Immature natural killer cell (primary cell): ENCODE measurements at places on chromosomes 5 and 9. TPM values are rescaled to one million over a fixed set of nuclear protein-coding genes. Genes with fewer than 3 reads are reported as not detected.
A peak's percentile ranks its signal among the peaks of the same experiment; 100 is the strongest.

Gene DCP2
- polyA plus RNA-seq, result 35.9 TPM

DNA sequence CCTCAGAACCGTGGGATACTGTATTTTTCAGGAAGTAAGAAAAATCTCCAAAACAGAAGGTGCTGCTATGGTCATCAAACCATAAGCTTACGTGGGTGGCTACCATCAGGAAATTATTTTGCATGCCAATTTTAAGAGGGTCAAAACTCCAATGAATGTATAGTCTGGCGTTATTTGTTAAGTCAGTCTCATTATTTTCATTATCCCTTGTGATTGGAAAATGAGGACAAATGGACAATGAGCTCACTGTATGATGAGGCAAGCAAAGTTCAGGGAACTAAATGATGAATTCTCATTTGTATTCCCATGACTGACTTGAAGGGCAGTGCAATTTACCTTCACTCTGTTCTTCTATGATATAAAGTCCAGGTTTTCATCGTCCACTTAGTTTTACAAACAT is 17.6 kb downstream of the PUM3 start:
- H3K4me3 ChIP-seq, result no peak overlapping the region
- peaks cover 5% of the 10 kb centered on the region for H3K4me1 ChIP-seq
- no peak for DNase-seq
- no peak overlapping the region for H3K27ac ChIP-seq

GRCh38 chr5:14959399-14960119 is 88.0 kb upstream of the ANKH start:
- no peak overlapping the region for H3K27ac ChIP-seq
- H3K4me3 ChIP-seq, result no peak overlapping the region
- H3K36me3 ChIP-seq, result no peaks in the 10 kb centered on the region

- DNase-seq, result no peak
- peak overlapping the region; percentile 54 for H3K4me3 ChIP-seq
Observed at GRCh38 chr9:128421482-128421996, 882 bp downstream of the CERCAM start.

DNA sequence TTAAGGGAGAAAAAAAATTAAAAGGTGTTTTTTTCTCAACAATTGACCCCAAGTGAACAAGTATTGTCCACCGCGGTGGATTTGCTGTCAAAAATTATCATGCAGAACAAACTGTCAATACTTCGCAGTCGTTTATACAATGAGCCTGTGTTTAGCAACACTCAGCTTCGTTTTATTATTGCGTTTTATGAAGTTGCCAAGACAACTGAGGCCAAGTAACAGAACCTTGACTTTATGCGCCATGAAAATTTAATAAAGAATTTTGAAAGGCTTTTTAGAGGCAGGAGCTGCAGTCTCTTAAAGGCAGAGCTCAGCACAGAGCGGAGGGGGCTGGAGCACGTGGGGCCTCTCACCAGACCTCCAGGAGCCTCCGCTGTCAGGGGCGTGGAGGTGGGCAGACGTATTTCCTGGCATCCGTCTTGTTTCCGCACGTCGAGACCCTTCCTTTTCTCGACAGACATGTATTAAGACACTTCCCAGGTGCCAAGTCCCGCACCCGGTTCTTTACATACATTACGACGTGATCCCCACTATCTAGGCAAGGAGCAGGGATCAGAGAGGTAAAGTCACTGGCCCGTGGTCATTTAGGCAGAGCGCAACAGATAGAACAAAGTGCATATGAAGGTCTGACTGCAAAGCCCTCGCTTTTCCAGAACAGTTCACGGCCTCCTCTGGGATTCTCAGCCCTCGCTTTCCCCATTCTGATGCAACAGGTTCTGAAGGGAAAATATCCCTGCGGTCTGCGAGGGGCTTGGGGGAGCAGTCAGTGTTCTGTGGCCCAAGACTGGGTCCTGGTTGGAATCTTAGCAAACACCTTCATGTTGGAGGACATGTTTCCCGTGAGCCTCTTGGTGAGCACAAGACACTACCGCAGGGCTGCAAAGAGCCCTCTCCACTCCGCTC is 164.4 kb downstream of the DAB2IP start:
- no peak overlapping the region for H3K4me3 ChIP-seq
- H3K4me1 ChIP-seq, result no peaks in the 10 kb centered on the region
- H3K27ac ChIP-seq, result no peak overlapping the region
- H3K36me3 ChIP-seq, result no peaks in the 10 kb centered on the region
